Tibial nerve (tissue), 4 donors: ENCODE measurements at places on chromosomes 11 and 22. TPM values are rescaled to one million over a fixed set of nuclear protein-coding genes. Genes with fewer than 3 reads are reported as not detected.

The F2 gene
- total RNA-seq, result not detected

The GNG3 gene
- total RNA-seq, result 0.63 TPM

The INSC gene
- 4.4 TPM for total RNA-seq

The FIBIN gene
- total RNA-seq, result 225 TPM

DNA sequence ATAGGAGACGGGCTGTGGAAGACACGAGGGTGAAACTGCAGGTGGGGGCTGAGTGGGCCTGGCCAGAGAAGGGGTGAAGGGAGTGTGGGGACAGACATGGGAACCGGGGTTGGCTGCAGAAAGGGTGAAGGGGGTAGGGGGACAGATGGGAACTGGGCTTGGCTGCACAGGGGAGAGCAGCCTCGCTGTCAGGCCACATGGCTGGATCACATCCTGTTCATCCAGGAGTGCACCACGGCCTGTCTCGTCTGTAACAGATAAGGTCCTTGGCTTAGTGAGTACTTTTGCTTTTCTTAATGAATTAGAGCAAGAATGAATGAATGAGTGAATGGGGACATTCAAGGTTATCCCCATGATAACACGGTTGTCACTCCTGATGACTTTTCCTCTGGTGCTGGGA is 13.5 kb downstream of the FBLN1 start:
- no peaks in the 10 kb centered on the region for H3K36me3 ChIP-seq
- H3K27me3 ChIP-seq, result no peaks in the 10 kb centered on the region
- peaks cover 6% of the 10 kb centered on the region for H3K4me1 ChIP-seq
- no peak for DNase-seq
- H3K4me3 ChIP-seq, result no peak overlapping the region

GRCh38 chr11:12430954-12431595 is 53.7 kb downstream of the PARVA start:
- DNase-seq, result peak; percentile 84
- H3K4me1 ChIP-seq, result peaks cover 67% of the 10 kb centered on the region
- peak overlapping the region; percentile 47 for H3K27ac ChIP-seq
- no peaks in the 10 kb centered on the region for H3K36me3 ChIP-seq

GRCh38 chr22:39705386-39705785 is 134.8 kb downstream of the CACNA1I start:
- H3K27ac ChIP-seq, result no peak overlapping the region
- DNase-seq, result no peak
- H3K4me3 ChIP-seq, result no peak overlapping the region
- H3K27me3 ChIP-seq, result peaks cover 10% of the 10 kb centered on the region

DNA sequence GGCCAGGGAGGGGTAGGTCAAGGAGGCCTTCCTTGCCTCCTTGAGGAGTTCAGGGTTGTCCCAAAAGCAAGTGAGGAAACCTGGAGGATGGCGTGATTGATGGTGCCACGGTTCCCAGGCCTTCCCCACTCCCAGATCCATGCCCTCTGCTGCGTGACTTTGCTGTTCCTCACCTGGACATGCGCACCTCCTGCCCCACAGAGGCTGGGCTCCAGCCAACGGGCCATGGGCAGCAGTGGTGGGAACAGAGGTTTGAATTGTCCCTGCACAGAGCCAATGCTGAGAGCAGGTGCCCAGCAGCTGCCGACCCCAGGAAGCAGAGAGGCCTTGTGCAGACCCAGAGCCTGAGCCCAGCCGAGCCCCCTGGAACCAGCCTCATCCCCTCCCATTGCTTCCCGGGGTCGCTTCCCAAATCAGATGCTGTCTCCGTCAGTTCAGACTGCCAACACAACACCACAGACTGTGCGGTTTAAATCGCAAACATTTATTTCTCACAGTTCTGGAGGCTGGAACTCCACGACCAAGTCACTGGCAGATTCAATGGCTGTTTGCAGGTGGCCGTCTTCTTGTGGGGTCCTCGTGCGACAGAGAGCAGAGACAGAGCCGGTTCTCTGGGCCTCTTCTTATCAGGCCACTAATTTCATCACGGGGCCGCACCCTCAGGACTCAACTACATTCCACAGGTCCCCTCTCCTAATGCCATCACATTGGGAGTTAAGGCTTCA is 6.2 kb upstream of the LINC01488 start:
- no peak for DNase-seq
- H3K4me3 ChIP-seq, result no peak overlapping the region
- no peaks in the 10 kb centered on the region for H3K27me3 ChIP-seq
- peaks cover 7% of the 10 kb centered on the region for H3K4me1 ChIP-seq
- no peaks in the 10 kb centered on the region for H3K36me3 ChIP-seq
- no peak overlapping the region for H3K27ac ChIP-seq

GRCh38 chr22:24236656-24237055 is 8.2 kb downstream of the GGT5 start:
- H3K4me3 ChIP-seq, result no peak overlapping the region
- H3K27ac ChIP-seq, result no peak overlapping the region
- no peak for DNase-seq

DNA sequence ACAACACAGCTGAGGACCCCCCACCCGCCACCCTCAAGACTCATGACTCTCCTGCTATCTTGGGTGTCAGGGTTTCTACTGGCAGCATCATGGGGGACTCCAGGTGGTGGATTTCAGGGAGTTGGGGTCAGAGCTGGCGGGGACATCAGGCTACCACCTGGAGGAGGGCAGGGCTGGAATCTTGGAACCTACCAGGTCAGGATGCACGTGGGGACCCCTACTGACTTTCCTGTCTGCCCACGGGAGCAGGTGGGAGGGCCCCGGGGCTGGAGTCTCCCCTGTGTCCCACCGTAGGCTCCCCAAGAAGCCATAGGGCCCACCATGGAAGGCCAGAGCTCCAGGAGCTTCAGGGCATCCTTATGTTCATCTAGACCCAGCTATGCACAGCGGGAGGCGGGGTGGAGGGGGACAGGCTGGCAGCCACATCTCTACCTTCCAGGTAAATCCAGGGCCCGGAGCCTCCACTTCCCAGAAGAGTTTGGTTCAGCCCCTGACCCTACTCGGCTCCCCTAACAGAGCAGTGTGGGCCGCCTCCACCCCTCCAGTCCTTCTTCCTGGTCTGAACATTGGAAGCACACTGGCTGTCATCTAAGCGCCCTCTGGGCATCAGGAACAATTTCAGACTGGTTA is 10.0 kb downstream of the SLC37A2 start:
- no peaks in the 10 kb centered on the region for H3K27me3 ChIP-seq
- DNase-seq, result no peak
- H3K4me3 ChIP-seq, result no peak overlapping the region
- peak overlapping the region; percentile 43 for H3K27ac ChIP-seq
- no peaks in the 10 kb centered on the region for H3K36me3 ChIP-seq

DNA sequence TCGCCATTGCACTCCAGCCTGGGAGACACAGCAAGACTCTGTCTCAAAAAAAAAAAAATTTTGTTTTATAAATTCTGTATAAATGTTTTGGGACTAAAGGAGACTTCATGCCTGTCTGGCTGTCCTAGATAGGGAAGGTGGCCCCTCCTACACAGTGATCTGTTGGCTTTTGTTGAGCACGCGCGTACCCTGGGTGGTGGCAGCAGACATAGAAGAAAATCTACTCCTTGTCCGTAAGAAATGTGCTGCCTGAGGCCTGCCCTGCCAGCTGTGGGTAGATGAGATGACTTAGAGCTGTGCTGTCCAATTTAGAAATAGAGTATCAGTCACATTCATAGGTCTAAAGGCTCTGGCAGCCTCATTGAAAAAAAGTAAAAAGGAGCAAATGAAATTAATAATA is 37.0 kb downstream of the AP2A2 start:
- no peaks in the 10 kb centered on the region for H3K27me3 ChIP-seq
- no peaks in the 10 kb centered on the region for H3K4me1 ChIP-seq
- H3K27ac ChIP-seq, result no peak overlapping the region
- no peak for DNase-seq
- no peaks in the 10 kb centered on the region for H3K36me3 ChIP-seq

DNA sequence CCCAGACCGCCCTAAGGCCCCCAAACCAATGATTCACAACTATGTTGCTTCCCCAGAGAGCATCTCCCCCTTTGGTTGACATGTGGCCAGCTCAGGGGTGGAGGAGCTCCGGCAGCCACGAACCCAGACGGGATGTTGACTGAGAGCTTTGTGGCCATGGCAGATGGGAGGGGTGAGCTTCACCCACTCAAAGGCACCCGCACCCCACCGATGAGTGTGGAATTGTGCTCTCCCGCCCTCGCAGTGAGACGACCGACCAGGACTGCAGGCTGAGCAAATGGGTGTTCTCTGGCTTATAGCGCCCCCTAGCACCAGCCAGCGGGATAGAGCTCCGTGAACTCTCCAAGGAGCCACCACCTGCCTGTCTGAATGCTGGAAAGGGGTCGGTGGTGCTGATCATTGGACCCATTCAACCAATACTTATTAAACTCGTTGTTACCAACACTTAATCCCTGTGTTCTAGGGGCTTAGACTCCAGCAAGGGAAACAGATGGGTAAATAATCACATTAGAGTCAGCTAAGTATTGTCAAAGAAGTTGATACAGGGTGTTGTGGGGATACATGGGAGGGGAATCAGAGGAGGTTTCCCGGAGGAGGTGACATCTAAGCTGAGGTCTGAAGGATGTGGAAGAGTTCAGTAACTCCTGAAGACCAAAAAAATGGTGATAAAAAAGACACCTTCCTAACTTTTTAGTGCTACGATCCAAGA is 4.5 kb upstream of the TIMP3 start:
- peak; percentile 67 for DNase-seq
- H3K27ac ChIP-seq, result peak overlapping the region; percentile 81
- H3K27me3 ChIP-seq, result no peaks in the 10 kb centered on the region

- H3K4me1 ChIP-seq, result peaks cover 19% of the 10 kb centered on the region
- H3K36me3 ChIP-seq, result no peaks in the 10 kb centered on the region
- no peak overlapping the region for H3K4me3 ChIP-seq
- DNase-seq, result no peak
Measured at GRCh38 chr11:14972581-14973495, 687 bp upstream of the CALCA start.

- no peaks in the 10 kb centered on the region for H3K27me3 ChIP-seq
- no peak overlapping the region for H3K4me3 ChIP-seq
- H3K4me1 ChIP-seq, result no peaks in the 10 kb centered on the region
- H3K27ac ChIP-seq, result no peak overlapping the region
- no peak for DNase-seq
Measured at GRCh38 chr11:108973402-108974162, 308.7 kb downstream of the DDX10 start.

GRCh38 chr11:134041791-134042696 is 26.8 kb upstream of the JAM3 start:
- no peak for DNase-seq
- no peak overlapping the region for H3K4me3 ChIP-seq
- no peaks in the 10 kb centered on the region for H3K36me3 ChIP-seq
- no peaks in the 10 kb centered on the region for H3K27me3 ChIP-seq
- H3K4me1 ChIP-seq, result peaks cover 2% of the 10 kb centered on the region

DNA sequence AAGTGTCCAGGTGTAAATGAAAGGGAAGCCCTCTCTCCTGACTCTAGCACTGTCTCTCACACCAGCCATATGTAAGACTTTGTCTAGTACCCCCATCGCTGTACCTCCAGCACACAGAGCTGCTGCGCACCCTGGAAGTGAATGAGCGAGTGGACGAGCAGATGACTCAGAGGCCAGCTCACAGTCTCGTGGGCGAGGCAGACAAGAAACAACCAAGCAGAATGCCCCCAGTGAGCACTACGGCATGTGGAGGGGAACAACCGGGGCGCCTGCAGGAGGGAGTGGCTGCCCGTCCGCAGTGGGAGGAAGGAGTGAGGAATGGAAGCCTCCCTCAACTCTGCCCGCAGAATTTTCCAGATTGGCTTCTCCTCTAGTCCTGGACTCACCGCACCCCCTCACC is 46.4 kb downstream of the MCM5 start:
- H3K4me3 ChIP-seq, result no peak overlapping the region
- peak overlapping the region; percentile 33 for H3K27ac ChIP-seq
- H3K27me3 ChIP-seq, result no peaks in the 10 kb centered on the region
- H3K36me3 ChIP-seq, result peaks cover 21% of the 10 kb centered on the region
- DNase-seq, result no peak

- peak overlapping the region; percentile 67 for H3K4me3 ChIP-seq
- H3K27ac ChIP-seq, result peak overlapping the region; percentile 98
- no peaks in the 10 kb centered on the region for H3K36me3 ChIP-seq
- H3K4me1 ChIP-seq, result no peaks in the 10 kb centered on the region
Measured at GRCh38 chr22:40951795-40952605, 822 bp downstream of the RBX1 start.

GRCh38 chr11:111045407-111045803 is 200.1 kb upstream of the POU2AF2 start:
- no peaks in the 10 kb centered on the region for H3K27me3 ChIP-seq
- peak overlapping the region; percentile 21 for H3K27ac ChIP-seq
